Left lobe of liver (tissue), 2 donors: ENCODE measurements at places on chromosomes 7 and 10.
A peak's percentile ranks its signal among the peaks of the same experiment; 100 is the strongest.

- DNase-seq, result no peak
These were observed 146.3 kb downstream of the ADARB2 start for GRCh38 chr10:1591045-1591444.

- DNase-seq, result no peak
These were observed 51.9 kb upstream of the ABLIM1 start for GRCh38 chr10:114709984-114710383.

DNA sequence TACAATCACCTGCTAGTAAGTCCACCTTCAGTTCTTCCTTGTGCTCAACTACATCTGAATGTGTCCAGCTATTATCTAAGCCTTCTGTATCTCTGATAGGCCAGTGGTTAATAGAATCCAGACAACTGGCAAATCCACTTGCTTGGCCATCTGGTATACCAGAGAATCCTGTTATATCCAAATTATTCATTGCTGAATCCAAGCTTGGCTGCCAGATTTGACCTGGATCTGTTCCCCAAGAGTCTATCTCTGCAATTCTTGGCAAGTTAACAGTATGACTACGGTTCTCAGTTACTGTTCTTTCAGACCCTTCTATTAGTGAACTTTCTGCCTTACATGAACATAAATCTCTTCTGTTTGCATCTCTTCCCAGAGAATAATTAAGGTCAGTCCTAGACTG lies 154.6 kb upstream of the TARP start:
- DNase-seq, result no peak

GRCh38 chr10:131829156-131829930 lies 71.5 kb upstream of the PPP2R2D start:
- DNase-seq, result peak; percentile 40

- no peak for DNase-seq
These were observed 112.8 kb downstream of the PRLHR start for GRCh38 chr10:118482393-118483331.
